Stimulated activated CD4-positive, alpha-beta T cell treated with anti-CD3 and anti-CD28 coated beads, Interleukin-1b, Interleukin-23, amount 100 ng/mL, for 24 hours (primary cell): ENCODE measurements at places on chromosomes 1 and 21.

GRCh38 chr1:66211521-66211920 is 322.4 kb upstream of the SGIP1 start:
- no peak for DNase-seq

DNA sequence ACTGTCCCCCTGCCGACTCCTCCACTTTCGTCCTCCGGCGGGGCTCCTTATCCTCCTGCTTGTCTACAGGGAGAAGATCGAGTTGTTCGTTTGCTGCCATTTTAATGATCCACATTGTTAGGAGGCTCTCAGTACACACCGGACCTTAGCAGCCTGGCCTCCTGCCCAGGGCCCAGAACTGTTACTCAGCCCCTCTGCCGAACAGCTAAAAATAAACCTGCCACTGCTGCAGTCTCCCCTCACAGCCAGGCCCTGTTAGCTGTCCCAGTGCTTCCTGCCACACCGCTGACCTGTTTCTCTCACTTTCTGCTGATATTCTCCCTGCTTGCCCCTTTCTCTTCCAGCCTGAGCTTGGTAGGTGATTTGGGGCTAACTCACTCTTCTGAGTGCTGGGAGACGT is 8.3 kb downstream of the MAPKAPK2 start:
- no peak for DNase-seq

DNA sequence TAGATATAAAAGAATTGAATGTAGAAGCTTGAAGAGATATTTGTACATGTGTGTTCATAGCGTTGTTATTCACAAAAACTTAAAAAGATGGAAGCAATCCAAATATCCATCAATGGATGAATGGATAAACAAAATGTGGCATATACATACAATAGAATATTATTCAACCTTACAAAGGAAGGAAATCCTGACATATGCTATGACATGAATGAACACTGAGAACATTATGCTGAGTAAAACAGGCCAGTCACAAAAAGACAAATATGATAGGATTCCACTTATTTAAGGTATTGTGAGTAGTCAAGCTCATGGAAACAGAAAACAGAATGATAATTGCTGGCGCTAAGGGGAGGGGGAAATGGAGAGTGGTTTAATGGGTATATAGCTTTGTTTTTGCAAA is 47.0 kb upstream of the DYRK1A start:
- DNase-seq: no peak

GRCh38 chr1:181759481-181759880 is 276.2 kb downstream of the CACNA1E start:
- DNase-seq: no peak

DNA sequence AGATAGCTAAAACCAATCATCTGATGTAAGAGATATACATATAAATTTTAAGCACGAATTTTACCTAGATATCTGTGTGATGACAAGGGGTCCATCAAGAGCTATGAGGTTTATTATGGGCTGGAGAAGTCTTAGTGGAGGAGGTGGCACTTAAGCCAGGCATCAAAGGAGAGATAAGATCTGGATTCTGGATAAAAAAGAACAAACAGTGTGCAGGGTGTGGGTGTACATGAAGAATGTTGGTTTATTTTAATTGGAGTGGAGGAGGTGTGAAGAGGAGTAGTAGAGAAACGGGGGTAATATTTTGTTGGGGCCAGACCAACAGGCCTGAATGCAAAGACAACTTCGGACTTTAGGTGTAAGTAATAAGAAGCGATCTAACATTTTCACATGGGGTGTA is 80.6 kb downstream of the TM2D1 start:
- DNase-seq: no peak

DNA sequence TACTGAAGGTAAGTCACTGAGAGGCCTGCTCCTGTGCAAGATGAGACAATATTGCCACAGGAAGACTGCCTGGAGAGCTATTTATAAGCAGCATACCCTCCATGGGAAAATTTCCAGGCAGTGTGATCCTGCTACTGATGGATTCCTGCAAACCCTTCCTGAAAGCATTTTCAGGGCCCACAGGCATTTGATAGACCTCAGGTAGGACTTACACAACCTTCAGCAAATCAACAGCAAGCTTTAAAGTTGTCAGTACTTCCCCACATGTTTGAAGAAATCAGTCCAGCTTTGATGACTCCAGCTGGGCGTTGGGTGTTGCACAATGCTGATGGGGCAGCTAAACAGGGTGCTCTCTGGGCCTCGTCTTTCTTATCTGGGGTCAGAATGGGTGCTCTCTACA is 108.8 kb downstream of the PLXNA2 start:
- DNase-seq: no peak

DNA sequence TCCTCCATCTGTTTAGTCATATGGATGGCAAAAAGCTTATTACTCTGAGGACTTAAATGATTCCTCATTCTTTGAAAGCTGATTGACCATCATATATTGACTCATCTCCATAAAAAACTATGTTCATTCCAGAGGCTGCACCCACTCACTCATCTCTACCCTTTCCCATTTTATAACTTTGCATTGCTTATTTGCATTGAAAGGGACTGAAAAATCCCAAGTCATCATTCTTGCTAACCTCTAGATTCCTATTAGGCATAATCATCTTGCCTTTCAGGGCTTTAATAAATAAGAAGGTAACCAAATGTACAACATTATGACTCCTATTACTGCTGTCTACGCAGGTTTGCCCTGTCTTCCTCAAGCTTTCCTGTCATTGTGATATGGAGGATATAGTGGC is 1180.3 kb upstream of the B3GALT2 start:
- DNase-seq: no peak

DNA sequence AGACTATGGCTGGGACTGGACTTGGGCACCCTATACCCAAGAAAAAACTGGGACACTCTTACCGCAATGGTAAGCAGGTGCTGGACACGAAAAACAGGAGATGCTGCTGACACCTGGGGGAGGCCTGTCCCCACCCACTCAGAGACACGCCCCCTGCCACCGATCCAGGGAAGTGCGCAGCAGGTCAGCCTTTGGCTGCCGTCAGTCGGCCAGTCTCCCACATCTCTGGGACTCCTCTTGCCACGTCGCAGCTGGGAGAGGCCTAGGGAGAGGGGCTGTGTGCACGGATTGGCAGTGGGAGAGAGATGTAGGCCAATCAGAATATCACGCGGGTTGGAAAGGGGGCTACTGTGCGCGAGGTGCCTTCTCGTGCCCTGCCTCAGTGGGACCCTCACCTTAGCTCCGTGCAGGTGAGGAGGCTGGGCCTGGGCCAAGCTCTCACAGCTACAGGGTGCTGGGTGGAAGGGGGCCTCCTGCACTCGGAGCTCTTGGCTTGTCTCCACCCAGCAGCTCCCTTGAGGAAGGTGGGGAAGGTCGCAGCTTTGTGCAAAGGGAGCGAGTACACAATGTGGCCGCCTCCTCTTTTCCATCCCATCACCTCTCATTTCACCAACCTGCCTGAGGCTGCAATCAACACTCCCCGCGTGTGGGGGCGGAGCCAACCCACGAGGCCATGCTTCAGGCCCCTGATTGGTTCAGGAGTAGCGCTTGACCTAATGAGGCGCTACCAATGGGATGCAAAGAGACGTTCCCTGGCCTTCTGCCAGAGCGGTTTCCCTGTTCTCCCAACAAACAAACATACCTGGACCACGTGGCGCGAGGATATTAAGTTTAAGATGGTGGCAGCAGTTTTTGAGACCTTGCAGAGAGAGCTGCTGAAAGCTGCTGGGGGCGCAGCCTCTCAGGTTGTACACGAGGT is 25.7 kb upstream of the LDLRAP1 start:
- DNase-seq: no peak

GRCh38 chr1:56194701-56195300 is 384.6 kb downstream of the PLPP3 start:
- no peak for DNase-seq

DNA sequence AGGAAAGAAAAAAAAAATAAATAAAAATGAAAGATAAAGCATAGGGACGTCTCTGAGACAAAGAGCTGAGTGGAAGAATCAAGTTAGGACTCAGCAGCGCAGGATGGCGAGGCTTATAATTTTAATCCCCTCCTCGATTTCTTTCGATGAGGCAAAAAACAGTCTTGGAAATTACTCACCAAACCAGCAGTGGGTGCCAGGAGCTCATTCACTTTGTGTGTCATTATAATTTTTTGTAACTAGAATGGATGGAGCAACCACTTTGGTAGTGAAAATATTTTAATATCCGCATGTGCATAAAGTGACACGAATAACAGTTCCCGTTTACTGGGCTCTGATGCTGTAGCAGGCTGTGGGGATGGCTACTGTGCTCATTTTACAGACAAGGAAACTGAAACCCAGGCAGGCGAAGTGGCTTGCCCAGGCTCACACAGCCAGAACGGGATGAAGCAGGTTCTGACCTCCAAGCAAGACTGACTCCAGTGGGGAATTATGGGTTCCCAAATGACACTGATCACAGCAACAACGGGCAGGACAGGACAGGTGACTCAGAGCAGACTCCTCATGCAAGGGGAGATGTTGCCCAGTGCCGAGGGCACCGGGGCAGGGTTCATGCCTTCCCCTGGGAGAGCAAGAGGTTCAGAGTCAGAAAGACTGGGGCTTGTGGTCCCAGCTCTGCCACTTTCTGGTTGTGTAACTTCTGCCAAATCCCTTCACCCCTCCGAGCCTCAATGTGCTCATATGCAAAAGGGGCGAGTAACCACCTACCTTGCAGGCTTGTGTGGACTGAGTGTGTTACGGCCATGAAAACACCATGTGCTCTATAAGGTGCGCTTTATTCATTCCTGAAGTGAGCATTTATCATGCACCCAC is 63.6 kb downstream of the RUNX3 start:
- no peak for DNase-seq

- DNase-seq: no peak
These were observed 343.9 kb upstream of the DPYD start for GRCh38 chr1:98264727-98265126.

GRCh38 chr21:32099812-32100416 is 178.9 kb downstream of the MIS18A start:
- DNase-seq: no peak
